ENCODE measurements at places on chromosomes 11 and 22.

DNA sequence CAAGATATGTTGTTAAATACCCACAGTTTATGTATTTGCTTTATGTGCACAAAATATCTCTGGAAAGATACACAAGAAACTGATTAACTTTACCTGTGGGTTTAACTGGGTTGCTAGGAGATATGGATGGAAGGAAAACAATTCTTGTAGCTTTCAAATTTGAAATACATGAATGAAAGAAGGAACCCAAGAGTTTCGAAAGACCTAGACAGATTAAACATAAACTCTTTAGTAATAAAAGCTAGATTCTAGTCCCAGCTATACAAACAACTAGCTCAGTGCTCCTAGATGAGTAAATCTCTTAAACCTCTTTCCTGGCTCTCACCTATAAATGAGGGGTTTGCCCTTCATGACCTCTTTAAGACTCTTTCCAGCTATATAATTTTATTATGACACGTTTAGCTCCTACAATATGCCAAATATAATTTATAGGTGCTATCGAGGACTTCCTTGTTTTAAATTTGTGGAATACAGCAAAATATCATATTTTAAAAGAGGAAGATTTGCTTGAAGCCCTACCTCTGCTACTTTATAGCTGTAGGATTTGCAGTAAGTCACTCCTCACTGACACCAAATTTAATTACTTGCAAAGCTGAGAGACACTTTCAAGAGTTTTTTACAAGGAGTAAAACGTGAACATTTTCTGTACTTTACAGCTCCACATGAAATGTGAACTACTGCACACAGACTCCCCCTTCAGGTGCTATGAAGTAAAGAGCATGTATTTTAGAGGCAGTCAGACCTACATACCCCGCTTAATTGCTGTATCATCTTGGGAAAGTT, 50.7 kb downstream of the RRAS2 start:
- peak; percentile 43 for DNase-seq

GRCh38 chr11:126076641-126077040, 14.0 kb upstream of the CDON start:
- no peak for DNase-seq

- no peak for DNase-seq
Observed at GRCh38 chr11:134098566-134099184, 29.8 kb downstream of the JAM3 start.

DNA sequence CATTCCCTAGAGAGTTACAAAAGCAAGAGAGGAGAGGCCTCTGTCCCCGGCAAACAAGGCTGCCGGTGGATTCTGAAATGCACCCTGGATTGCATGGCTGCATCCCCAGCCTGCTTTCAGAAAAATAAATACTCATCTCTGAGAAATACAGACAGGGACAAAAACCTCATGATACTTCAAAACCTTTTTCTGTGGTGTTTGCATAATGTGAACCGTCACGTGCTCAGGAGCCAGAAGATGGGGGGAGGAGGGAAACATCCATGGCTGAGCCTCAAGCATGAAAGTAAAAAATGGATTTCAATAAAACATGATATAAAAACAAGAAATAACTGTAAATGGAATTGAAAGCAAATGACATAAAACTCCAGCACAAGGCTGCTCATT, 198.5 kb upstream of the NCAM1 start:
- no peak for DNase-seq

DNA sequence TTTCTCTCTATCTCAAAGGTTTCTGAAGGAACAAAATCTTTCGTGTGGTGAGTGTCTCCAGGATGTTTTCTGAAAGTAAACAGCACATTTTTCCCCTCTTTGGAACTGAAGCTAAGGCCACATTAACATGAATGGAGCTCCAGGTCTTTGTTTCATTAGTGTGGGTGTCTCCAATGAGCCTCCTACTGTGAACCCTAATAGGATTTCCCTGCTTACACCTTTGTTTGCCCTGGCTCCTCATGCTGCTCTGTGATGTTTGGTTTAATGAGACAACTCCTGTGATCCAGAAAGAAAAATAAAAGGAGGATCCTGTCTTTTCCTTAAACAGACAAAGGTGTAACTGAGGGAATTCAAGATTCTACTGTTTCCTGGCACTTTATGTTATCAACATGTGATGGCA, 76.9 kb upstream of the SLC6A5 start:
- no peak for DNase-seq

DNA sequence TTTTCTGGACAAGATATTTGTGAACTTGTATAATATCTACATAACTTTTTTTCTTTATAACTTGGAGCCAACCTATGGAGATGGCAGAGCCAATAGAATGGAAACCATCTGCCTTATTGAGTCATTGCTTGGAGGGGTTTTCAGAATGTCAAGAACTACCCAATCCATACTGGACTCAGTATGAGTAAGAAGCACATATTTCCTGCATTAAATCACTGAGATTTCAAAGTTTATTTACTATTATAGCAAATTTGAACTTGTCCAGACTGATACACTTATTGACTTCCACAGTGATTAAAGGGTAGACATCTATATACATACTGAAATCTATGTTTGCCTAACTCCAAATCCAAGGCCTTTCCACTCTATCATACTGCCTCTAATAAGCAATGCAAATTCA, 704.0 kb downstream of the KCNA4 start:
- no peak for DNase-seq

- DNase-seq, result no peak
Observed at GRCh38 chr22:36948273-36949225, 35.1 kb downstream of the CSF2RB start.

DNA sequence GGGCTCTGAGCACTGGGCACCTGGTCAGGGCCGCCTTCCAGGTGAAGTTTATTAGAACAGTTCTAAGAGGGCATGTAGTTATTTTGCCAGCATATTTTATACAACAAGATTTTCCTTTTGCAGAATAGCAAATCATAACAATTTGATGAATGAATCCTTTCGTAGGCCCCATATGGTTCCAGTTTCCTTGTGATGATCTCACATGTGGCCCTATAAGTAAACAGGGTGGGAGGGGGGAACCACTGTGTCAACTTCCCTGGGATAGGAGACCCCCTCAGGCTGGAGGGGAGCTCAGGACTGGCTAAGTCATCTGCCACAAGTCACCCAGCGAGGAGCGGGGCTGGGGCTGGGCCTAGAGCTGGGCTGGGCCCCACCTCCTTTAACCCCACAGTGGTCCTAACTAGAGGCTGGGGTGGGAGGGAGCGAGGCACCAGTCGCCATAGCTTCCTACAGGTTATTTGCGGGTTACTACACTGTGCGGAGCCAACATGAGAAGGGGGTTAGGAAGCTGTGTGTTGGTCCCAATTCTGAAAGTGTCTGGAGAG, 4.2 kb downstream of the FBLN1 start:
- DNase-seq, result no peak

DNA sequence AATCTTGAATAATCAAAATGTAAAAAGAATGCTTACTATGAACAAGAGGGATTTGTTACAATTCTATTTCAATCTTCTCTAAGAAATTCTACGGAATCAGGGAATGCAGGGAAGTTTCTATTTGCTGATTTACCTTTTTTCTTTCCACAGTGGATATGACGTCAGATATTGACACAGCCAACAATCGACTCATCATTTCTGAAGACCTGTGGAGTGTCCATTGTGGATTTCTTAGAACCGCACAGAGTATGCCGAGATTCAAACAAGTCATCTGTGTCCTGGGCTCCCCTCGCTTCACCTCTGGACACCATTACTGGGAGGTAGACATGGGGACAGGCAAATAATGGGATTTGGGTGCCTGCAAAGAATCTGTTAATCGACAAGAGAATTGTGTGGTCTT, 4.1 kb upstream of the RFPL1 start:
- no peak for DNase-seq

DNA sequence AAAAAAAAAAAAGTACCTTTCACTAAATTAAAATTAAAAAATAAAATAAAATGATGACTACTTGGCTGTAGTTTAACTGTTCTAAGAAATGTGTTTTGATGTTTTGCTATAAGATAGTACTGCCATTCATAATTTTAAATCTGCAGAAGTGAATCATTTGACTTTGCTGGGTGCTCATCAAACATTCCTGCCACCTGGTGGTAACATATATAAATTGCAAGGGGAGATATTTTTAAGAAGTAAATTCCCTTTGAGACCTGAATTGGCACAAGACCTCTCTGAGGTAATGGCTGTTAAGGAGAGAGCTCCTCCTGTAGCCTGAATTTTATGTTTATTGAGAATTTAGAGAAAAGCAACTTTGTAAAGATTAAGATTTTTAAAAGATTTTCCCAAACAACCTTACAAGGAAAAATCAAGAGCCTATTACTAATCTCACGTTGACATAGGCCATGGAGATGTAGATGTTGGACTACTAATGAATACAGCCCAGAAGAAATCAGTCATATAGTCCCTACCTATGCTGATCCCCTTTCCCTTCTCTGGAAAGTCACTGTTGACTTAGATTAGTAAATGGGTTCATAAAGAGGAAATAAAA, 11.9 kb upstream of the NARS2 start:
- DNase-seq, result peak; percentile 22

- DNase-seq, result no peak
Observed at GRCh38 chr11:132125988-132126871, 755.8 kb downstream of the NTM start.

DNA sequence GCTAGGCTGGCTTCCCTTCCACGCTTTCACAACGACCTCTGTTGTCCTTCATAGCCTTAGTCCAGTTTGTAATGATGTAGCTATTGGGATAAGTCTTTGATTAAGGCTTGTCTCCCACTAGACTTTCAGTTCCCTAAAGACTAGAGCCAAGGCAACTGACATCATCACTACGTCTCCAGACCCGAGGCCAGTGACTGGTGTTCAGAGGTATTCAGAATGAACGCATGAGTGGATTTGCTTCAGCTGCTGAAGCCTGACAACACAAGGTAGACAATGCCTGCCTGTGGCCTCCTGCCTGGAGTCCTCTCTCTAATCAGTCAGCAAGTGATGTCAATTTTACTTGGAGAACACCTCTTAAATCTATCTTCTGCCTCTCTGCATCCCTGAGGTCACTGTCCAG, 13.6 kb downstream of the EFCAB6 start:
- no peak for DNase-seq

DNA sequence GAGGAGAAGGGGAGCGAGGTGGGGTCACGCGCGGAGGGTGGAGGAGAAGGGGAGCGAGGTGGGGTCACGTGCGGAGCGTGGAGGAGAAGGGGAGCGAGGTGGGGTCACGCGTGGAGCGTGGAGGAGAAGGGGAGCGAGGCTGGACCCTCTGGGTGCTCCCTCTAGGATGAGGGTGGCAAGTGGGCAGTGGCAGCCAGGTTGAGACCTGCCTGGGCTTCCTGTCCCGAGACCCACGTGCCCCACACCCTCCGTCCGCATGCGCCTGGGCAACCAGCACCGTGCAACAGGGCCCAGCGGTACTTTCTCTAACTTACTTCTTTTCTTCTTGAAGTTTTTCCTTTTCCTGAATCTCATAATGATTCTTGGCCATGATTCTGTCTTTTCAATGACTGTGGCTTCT, 11.1 kb downstream of the MRPL21 start:
- DNase-seq, result no peak

- DNase-seq, result no peak
Observed at GRCh38 chr22:19325296-19325948, 33.9 kb upstream of the CLTCL1 start.

- no peak for DNase-seq
Observed at GRCh38 chr11:67099831-67100324, 19.2 kb upstream of the KDM2A start.

DNA sequence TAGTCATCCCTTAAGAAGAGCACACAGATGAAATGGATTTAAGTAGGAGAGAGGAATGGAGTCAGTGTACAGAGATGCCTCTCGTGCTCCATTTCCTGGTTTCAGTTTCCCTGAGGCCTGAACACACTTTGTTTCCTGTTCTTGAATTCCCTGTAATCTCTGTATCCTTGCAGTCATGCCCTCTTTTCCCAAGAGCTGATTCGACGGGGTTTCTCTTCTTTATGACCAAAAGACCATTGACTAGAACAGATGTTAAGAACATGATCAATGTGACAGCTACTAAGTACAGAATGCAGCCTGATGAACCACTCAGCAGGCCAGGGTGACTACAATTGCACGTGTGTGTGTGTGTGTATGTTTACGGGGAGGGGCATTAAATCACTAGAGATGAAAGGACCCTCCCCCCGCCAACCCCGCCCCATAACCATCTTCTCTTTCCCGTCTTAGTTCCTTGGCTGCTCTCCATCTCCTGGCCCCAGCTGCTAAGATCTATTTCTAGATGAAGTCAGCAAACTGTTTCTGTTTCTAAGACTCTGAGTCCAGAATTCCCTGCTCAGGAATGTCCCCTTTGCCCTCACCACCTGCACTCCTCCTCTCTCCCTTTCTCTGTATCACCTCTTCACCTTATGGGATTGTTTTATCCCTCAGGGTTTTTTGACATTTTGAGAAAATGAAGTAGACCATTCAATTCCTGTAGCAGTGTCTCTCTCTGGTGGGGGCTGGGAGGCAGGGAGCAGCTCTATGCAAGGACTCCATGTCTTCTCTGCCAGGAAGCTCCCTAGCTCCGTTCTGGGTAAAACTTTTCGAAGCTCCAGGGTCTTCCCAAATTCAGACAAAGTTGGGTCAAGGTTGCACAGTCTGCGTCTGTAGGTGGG, 26.0 kb downstream of the SLC22A6 start:
- DNase-seq, result no peak

- DNase-seq, result no peak
Observed at GRCh38 chr11:45805305-45806071, 539 bp downstream of the SLC35C1 start.

DNA sequence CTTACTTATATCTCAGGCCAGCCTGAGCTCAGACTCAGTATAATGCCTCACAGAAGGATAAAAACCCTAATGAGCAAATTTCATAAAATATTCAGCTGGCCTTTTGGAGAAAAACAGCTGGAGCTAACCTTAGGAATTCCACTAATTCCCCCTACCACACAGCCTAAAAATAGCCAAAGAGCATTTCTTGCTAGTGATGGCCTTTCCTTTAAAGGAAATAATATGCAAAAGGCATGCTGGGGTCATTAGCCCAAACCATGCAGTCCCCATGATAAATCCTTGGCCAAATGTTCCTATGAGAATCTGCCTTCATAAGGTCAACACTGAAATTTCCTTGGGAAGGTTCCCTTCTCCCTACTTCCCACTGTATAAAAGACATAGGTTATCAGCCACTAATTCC, 38.2 kb downstream of the SYTL2 start:
- DNase-seq, result no peak

GRCh38 chr22:47380692-47381091, 618.2 kb downstream of the TBC1D22A start:
- DNase-seq, result no peak

DNA sequence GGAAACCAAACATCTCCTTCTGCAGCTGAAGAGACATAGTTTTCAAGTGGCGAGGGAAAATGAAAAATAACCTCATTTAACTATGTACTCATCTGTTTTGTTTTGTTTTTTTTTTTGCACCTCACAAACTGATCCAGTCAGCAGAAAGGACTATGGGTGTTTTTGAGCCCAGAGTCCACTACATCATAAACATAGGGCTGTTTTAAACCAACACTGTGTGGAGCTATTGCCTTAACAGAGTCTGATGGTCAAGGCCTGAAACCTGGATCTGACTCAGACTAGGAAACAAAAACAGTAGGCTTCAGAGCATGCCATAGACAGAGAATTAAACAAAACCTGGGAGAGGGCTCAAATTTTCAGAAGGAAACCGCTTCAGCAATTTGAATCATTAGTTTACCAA, 99.3 kb upstream of the FSHB start:
- DNase-seq, result no peak

GRCh38 chr11:60848714-60849151, 6.8 kb downstream of the CCDC86 start:
- no peak for DNase-seq

GRCh38 chr11:19306179-19306944, 65.6 kb upstream of the E2F8 start:
- no peak for DNase-seq
